CD14-positive monocyte (primary cell): ENCODE measurements at places on chromosomes 11 and 22. TPM values are rescaled to one million over a fixed set of nuclear protein-coding genes. Genes with fewer than 3 reads are reported as not detected.

DNA sequence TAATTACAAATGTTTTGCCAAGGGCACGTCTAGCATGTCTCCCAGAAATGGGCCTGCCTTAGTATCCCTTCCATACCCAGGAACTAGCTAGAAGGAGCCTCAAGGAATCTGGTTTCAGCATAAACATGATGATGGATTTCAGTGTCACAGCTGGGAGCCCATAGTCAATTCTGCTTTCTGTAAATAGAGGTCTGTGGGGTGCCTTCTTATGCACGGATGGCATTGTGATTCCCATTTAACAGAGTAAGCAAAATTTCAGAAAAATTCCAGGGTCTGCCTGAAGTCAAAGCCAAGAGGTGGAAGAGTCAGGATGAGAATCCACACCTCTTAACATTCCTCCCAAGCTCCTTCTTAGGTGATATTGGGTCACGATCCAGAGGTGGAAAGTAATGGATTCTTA is 12.1 kb downstream of the DUSP18 start:
- DNase-seq = no peak
- H3K27ac ChIP-seq = no peak overlapping the region
- no peaks in the 10 kb centered on the region for H3K27me3 ChIP-seq
- H3K36me3 ChIP-seq = peaks cover 3% of the 10 kb centered on the region
- peaks cover 3% of the 10 kb centered on the region for H3K4me1 ChIP-seq
- no peak overlapping the region for H3K4me3 ChIP-seq

- H3K27me3 ChIP-seq = no peaks in the 10 kb centered on the region
- H3K4me1 ChIP-seq = peaks cover 25% of the 10 kb centered on the region
- DNase-seq = no peak
- no peak overlapping the region for H3K4me3 ChIP-seq
Measured at GRCh38 chr22:42617155-42617983, 2.7 kb upstream of the POLDIP3 start.

DNA sequence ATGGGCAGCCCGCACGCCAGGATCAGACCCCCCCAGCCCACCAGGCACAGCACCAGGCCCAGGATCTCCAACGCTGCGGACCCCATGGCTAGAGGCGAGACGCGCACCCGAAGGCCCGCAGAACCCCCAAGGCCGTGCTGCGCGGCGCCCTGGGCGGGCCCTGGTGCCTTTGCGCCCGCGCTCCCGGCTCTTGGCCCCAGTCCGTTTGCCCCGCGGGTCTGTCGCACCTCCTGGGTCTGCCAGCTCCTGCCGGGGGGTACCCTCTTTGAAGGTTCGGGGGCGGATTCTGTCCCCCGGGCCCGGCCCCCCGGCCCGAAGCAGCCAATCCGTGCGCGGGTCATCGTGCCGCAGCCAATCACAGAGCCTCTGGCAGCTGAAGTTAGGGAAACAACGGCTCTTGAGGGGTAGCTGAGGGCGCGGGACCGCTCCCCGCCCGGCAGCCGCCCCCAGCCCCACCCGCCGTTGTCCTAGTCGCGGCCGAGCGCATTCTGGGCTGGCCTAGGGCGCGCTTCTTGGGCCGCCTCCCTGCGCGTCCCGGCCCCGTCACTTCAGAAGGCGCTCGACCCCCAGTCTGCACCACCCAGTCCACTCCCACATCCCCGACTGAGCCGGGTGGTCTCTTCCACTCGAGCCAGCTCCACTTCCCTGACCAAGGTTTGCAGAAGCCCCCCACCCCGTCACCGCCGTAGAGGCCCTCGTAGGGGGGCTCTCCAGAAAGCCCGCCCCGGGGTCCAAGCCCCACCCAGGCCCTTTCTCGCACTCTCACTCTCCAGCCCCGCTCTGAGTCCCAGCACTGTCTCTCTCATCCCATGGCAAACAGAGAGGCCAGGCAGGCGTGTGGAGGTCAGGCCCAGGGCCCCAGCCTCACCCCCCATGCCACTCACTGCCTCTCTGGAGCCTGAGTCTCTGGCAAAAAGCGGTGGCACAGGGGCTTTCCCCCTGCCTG is at the start of gene CLDN5:
Gene CLDN5, minus strand, starts transcription at position 241 of the 946 bp plus-strand sequence. Its CDS starts 155 bp downstream, at position 86.
- no peaks in the 10 kb centered on the region for H3K4me1 ChIP-seq
- no peaks in the 10 kb centered on the region for H3K27me3 ChIP-seq
- H3K36me3 ChIP-seq = no peaks in the 10 kb centered on the region
- DNase-seq = no peak
- peak within 1 kb of the TSS; percentile 38 for H3K4me3 ChIP-seq

Gene TUB
- polyA plus RNA-seq = not detected

DNA sequence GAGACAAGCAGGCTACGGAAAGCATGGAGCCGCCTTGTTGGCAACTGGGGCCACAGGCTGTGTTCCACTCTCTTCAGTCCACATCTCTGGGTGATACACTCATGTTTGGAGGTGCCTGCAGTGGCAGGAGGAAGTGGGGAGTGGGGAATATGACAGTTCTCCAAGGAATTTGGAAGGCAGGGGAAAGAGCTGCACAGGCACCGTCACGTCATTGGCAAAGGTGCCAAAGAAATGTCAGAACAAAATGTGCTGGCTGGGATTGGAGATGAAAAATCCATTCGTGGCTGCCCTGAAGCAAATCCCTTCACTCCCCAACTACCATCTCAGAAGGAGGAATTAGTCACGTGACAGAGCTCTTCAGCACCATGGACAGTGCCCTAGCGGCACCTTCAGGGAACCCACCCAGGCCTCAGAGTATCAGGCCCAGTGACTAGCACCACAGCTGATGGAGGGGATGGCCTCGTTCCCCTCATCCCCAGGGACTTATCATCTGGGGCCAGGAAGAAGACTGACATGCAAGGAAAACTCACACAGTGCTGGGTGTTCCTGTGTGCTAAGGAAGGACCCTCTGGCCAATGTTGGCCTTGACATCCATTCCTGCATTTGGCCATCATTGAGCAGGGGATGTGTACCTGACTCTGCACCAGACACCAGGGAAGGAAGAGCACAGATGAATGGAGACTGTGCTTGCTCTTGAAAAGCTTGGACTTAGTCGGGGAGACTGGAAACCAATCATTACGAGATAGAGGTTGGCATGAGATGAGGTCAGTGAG is 48.5 kb upstream of the PRDM11 start:
- no peak overlapping the region for H3K27ac ChIP-seq
- H3K27me3 ChIP-seq = peaks cover 6% of the 10 kb centered on the region
- H3K4me1 ChIP-seq = peaks cover 19% of the 10 kb centered on the region
- DNase-seq = peak; percentile 35
- H3K4me3 ChIP-seq = no peak overlapping the region
